AG10803 (cell line): ENCODE measurements at places on chromosomes 3 and 15.
A peak's percentile ranks its signal among the peaks of the same experiment; 100 is the strongest.

- DNase-seq, result peak; percentile 81
Observed at GRCh38 chr3:188431553-188431952, 277.6 kb downstream of the LPP start.

- DNase-seq, result no peak
Observed at GRCh38 chr3:98136631-98137030, 6.1 kb downstream of the OR5H1 start.

DNA sequence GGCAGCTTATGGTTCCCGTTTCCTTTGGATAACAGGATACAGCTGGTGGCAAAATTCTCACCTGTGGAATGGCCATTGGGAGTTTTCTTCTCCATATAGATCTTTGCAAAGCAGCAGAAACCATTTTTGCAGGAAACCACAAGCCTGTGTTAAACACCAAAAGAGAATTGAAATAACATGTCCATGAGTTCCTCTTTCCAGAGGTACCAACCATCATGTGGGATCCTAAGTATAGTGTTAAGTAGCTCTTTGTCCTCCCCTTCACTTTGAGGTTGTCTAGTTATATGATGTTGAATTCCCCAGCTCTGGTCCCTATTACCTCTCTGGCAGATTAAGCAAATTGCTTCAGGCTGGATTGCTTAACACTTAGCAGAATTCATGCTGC, 94.9 kb downstream of the AKAP13 start:
- peak; percentile 43 for DNase-seq

GRCh38 chr15:40467261-40467615, 3.5 kb upstream of the CHST14 start:
- DNase-seq, result no peak

DNA sequence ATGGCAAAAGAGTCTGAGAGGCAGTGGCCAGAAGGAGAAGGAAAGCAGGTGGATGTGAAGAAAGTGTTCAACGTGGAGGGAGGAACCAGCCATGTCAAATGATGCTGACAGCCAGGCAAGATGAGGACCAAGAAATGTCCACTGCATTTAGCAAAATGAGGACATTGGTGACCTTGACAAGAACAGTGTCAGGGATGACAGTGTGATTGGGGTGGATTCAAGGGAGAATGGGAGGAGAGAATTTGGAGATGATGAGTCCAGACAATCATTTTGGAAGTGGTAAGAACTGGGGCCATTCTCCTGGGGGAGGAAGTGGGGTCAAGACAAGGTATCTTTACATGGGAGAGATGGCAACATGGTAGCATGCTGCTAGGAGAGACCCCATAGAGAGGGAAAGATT, 47.4 kb downstream of the CPN2 start:
- DNase-seq, result no peak

GRCh38 chr3:29438580-29438979, 157.7 kb downstream of the RBMS3 start:
- DNase-seq, result no peak

GRCh38 chr3:114444216-114444615, 150.4 kb downstream of the TIGIT start:
- no peak for DNase-seq

DNA sequence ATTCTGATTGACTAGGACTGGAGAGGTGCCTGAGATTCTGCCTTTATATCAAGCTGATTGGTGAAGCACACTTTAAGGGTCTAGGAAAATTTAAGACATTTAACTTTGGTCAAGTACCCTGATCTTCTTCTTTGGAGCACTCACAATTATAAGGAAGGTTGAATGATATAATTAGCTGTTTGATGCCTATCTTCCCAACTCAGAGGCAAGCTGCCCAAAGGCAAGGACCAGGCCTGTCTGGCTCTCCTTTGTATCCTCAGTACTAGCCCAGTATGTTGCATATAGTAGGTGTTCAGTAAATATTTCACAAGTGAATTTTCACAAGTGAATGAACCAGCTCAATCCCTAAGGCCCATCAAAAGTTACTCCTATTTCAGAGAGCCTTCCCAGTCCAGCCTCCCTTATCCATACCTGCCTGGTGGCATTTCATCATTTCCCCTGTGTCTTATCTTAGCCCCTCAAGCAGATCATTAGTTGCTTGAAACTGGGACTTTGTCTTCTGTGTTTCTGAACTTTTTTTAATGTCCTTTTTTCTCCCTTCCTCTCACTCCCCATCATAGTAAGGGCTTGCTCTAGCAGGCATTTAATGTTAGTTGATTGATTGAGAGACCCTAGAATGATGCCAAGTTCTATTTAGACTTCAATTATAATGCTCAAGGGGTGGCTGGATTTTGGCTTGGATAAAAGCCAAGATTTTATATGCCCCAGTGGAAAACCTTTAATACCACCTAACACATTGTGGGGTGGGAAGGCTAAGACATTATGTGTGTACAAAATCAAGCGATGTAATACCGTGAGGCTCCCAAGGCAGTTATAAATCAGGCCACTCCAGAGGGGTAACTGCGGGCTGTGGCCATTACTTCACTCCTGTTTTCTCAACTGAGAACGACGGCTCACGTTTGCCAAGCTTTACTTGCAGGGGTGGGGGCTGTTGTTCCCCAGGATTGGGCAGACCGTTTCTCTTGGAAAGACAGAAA, 43.2 kb upstream of the BOC start:
- no peak for DNase-seq

DNA sequence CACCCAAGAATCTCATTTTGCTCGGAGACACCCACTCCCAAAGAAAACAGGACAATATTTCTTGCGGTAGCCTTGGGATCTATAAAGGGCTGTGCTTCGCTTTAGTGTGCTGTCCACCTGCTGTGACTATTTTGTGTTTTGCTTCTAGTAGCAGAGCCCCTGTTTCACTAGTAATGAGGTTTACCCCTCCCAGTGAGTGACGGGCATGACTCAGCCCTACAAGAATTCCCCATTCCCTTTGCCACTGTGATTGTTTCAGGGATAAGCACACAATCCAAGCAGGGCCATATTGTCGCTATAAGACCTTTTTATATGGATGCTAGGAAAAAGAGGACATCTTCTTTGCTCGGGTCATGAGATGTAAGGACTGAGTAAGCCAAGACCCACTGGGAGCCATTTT, 62.5 kb upstream of the FOXB1 start:
- no peak for DNase-seq

- DNase-seq, result no peak
Observed at GRCh38 chr3:106566277-106566676, 697.5 kb upstream of the CBLB start.

GRCh38 chr3:42836150-42837123, 27.2 kb downstream of the ACKR2 start:
- DNase-seq, result no peak

DNA sequence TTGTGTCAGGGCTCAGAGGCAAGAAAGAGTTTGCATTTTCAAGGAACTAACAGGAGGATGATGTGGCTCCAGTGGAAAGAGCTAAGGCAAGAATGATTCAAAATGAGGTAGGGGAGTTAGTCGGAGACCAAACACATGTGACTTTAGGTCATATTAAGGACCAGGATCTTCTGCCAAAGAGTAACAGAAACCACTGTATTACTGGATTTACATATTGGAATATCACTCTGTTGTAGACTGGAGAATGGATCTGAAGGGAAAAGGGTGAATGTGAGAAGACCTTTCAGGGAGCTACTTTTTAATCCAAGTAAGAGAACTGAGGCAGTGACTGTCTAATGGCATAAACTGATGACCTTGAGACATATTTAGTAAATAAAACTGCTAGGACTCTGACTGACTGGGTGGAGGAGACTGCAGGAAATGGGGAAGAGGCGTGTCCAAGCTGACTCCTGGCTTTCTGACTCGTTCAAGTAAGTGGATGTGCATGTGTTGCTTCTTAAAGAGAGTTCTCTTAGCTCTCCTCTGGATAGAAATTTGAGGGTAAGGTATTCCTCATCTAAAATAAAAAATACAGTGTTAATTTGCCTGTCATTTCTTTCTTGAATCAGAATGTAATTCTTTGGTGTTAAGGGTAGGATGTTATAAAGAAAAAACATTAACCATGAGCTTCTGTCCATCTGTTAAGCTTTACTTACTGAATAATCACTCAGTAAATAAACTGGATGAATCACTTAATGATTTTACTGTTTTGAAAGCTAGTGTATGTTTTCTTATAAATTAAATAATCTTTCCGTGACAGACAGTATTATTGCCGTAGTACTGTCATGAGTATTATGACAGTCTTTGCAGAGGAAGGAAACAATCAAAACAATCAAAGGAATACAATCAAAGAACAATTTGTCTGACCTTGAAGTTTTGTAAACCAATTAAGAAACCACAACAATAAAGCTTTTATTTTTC, 58.3 kb upstream of the CFAP20DC start:
- peak; percentile 21 for DNase-seq

- DNase-seq, result no peak
Observed at GRCh38 chr3:59580499-59580898, 530.7 kb upstream of the CFAP20DC start.

- DNase-seq, result peak; percentile 67
Observed at GRCh38 chr3:99842826-99843589, 25.3 kb downstream of the CMSS1 start.

GRCh38 chr3:31979001-31979697, 1.9 kb downstream of the OSBPL10 start:
- DNase-seq, result no peak

DNA sequence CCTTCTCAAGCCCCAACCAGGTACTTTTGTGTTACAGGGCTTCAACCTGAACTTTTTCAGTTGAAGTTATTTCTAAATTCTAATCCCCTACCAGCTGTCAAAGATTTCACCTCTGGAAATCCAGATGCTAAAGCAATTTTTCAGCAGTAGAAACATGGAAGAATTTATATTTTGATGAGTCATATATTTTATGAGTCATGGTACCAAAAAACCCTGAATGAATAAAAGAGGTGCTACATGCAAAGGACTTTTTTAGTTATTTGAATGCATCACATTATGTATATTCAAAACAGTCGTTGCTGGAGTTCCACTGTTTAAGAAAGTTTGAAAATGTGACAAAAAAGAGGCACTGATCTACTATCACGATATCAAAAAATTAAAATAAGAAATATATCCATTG, 96.0 kb upstream of the ZNF385D start:
- DNase-seq, result no peak

GRCh38 chr3:95705786-95706418, 1108.5 kb upstream of the EPHA6 start:
- no peak for DNase-seq

DNA sequence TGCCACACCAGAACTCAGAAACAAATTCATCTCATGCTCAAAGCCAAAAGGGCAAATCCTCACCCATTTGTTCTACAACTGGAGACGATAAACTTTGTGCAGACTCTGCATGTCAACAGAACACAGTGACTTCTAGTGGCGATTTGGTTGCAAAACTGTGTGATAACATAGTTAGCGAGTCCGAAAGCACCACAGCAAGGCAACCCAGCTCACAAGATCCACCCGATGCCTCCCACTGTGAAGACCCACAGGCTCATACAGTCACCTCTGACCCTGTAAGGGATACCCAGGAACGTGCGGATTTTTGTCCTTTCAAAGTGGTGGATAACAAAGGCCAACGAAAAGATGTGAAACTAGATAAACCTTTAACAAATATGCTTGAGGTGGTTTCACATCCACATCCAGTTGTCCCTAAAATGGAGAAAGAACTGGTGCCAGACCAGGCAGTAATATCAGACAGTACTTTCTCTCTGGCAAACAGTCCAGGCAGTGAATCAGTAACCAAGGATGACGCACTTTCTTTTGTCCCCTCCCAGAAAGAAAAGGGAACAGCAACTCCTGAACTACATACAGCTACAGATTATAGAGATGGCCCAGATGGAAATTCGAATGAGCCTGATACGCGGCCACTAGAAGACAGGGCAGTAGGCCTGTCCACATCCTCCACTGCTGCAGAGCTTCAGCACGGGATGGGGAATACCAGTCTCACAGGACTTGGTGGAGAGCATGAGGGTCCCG, 199.7 kb downstream of the AKAP13 start:
- peak; percentile 56 for DNase-seq
